ENCODE measurements at places on chromosomes 2 and 18. TPM values are rescaled to one million over a fixed set of nuclear protein-coding genes. Genes with fewer than 3 reads are reported as not detected.

The IL36A gene
- total RNA-seq, result not detected

The SATB2 gene
- 7.3 TPM for total RNA-seq

The COLEC12 gene
- 4.0 TPM for total RNA-seq

The GCC2 gene
- 13.2 TPM for total RNA-seq

The DSEL gene
- 12.2 TPM for total RNA-seq

The MTIF2 gene
- 23.2 TPM for total RNA-seq

The RAPGEF4 gene
- 0.13 TPM for total RNA-seq

The LYG2 gene
- not detected for total RNA-seq

The REG3G gene
- total RNA-seq, result not detected

The EGR4 gene
- not detected for total RNA-seq

The LOXHD1 gene
- total RNA-seq, result not detected

The LHCGR gene
- not detected for total RNA-seq

The GPR45 gene
- not detected for total RNA-seq

The FECH gene
- total RNA-seq, result 31.2 TPM

The SERPINB10 gene
- not detected for total RNA-seq

The RAB27B gene
- total RNA-seq, result 7.5 TPM

The ANKRD30BL gene
- not detected for total RNA-seq
